Occipital lobe (tissue), 3 donors: ENCODE measurements at places on chromosomes 4 and X. TPM values are rescaled to one million over a fixed set of nuclear protein-coding genes. Genes with fewer than 3 reads are reported as not detected.

PCDH10 gene
- total RNA-seq: 43.8 TPM

ZDHHC15 gene
- 13.6 TPM for total RNA-seq

CXorf49 gene
- not detected for total RNA-seq

RAI2 gene
- 3.1 TPM for total RNA-seq

GUCY1B1 gene
- total RNA-seq: 60.8 TPM

MND1 gene
- 5.1 TPM for total RNA-seq

WDFY3 gene
- 208 TPM for total RNA-seq

FAM114A1 gene
- 10.9 TPM for total RNA-seq

NXF2 gene
- total RNA-seq: not detected

CT55 gene
- not detected for total RNA-seq

CENPVL1 gene
- 1.7 TPM for total RNA-seq

GLOD5 gene
- total RNA-seq: not detected

PPEF2 gene
- not detected for total RNA-seq
